ENCODE measurements at places on chromosomes 5 and 9. TPM values are rescaled to one million over a fixed set of nuclear protein-coding genes. Genes with fewer than 3 reads are reported as not detected.

DNA sequence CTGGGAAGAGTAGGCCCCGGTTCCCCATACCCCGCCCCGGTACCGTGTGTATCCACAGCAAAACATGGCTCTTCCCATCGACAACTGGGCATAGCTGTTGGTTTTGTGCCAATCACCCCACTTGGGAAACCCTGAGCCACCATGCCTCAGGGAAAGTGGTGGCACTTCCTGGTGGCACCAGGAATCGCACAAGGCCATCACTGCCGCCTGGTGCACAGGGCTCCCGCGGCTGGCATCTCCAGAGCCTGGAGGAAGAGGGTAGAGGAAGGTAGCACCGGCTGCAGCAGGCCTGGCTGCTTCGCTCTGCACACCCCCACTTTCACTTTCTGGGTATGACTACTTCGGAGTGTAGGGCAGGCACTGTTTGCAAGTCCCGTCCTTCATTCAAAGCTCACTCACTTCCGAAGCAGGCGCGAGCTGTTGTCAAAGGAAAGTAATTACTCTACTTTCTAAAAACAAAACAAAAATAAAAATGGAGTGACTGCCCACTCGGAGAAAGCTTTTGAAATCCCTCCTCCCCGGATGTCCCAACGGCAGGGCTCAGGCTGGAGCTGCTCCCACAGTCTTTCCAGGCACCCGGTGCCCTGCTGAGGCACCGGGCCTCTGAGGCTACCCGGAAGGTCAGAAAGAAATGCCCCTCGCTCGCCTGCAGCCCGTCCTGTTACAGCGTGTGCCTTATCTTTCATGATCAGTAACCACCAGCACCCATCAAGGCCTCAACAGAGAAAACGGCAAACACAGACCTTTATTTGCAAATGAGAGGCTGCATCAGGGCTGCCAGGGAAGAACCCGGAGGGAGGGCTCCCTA lies 2.0 kb downstream of the BRD3 start:
- no peak for DNase-seq

DNA sequence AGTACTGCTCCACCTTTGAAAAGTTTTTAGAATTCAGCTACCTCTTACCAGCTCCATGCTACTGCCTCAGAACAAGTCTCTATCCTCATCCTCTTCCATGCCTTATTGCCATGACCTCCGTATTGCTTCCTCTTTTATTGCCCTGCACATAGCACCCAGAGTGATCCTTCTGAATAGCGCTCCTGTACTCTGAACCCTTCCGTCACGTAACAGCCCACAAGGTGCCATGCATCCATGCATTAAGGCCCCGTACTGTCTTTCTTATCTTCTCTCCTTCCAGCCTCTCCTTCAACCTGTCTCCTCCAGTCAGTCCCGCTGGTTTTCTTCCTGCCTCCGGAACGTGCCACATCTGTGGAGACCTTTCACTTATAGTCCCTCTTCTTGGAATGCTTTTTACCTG lies 273.3 kb upstream of the SEMA6A start:
- no peak for DNase-seq

DNA sequence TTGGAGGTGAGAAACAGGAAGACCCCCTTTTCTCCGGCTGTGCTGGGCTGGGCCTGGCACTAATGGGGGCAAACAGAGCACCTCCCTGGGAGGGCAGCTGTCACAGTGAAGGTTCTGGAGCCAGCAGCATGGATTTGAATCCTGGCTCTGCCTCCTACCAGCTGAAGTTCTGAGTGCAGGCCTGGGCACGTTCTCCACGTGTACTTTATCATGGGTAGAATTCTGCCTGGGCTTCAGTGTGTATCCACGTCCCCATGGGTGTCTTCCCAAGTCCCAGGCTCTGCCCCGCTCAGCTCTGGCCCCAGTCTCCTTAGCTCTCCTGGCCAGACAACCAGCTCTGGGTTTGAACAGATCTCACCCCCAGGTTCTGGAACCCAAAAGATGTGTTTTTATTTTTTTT lies 223.2 kb downstream of the PBX3 start:
- no peak for DNase-seq

SPINK1 gene
- total RNA-seq, result 1.2 TPM

DNA sequence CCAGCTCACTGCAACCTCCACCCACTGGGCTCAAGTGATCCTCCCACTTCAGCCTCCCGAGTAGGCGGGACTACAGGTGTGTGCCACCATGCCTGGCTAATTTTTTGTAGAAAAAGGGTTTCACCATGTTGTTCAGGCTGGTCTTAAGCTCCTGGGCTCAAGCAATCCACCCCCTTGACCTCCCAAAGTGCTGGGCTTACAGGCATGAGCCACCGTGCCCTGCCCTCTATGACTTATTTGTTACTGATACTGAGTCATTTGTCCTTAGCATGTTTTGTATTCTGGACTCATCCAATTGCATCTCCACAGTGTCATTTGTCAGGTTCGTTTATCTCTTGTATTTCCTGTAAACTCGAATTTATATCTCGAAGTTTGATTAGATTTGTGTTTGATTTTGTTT lies 2.7 kb upstream of the ITK start:
- no peak for DNase-seq

- DNase-seq, result no peak
Measured at GRCh38 chr9:5639816-5640215, 10.9 kb downstream of the RIC1 start.

DNA sequence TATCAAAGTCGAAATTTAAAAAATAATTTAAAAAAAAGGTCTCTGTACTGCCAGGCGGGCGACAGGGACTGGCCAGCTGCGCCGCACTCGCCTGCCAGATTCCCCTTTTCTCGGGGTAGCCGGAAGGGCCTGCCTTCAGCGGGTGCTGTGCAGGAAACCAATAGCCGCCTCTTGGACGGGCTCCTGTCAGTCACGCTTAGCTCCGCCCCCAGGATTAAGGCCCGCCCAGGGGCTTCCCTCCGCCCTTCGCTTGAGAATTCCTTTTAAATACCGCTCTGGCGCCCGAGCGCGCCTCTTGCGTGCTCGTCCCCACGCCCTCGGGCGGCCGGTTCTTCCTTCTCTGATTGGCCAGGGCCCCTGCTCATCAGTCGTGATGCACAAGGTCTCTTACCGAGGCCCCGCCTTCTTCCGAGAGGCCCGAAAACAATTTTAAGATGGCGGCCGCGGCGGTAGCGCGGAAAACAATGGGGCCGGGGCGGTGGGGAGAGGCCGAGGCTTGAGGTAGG lies at the start of gene MAML1:
Gene MAML1, plus strand, starts transcription at position 411 of the 506 bp plus-strand sequence. CDS start 291 bp downstream, outside the sequence.
- DNase-seq, result peak; percentile 100

DNA sequence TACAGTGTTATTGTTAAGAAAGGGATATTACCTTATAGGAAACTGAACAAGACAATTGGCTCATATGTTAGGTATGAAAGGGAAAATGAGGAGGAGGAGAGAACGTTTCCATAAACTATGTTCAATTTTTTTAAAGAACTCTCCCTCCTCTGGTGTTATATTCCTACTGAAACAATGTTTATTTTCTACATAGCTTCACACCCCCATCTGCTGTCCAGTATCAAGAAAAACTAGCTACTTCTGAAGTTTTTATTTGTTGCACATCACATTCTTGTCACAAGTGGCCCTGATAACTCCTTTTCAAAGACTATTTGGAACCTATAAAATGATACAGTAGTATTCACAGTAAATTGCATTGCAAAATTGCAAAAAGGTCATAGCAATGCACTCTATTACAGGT lies 223.4 kb upstream of the FAM174A start:
- DNase-seq, result no peak

PRDM9 gene
- not detected for total RNA-seq

DNA sequence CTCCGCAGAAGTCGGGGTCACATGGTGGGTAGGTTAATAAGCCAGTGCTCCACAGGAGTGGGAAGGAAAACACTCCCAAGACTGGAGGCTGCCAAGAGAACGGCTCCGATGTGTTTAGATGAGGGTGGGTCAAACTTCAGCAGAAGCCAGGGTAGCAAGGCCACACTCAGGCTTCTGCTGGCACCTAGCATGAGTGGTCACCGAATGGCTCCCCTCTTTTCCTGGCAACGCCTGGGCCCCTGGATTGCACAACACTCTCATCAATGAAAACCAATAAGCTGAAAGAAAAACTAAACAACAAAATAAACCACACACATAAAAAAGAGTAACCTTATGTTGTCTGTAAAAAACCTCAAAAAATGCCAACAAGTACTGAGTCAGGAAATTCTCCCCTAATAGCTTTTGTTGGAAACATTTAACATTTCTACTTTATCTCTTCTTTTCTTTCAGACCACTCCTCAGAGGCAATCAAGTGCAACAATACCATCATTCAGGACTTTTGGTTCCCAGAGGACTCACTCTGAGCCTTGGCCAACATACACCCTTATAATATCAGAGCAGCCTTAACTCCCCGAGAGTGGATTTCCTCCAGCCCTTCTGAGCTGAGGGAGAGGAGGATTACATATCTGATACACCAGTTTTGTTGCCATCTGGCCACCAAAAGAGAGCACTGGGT lies 279.9 kb downstream of the ENC1 start:
- no peak for DNase-seq

GPX3 gene
- 744 TPM for total RNA-seq

DNA sequence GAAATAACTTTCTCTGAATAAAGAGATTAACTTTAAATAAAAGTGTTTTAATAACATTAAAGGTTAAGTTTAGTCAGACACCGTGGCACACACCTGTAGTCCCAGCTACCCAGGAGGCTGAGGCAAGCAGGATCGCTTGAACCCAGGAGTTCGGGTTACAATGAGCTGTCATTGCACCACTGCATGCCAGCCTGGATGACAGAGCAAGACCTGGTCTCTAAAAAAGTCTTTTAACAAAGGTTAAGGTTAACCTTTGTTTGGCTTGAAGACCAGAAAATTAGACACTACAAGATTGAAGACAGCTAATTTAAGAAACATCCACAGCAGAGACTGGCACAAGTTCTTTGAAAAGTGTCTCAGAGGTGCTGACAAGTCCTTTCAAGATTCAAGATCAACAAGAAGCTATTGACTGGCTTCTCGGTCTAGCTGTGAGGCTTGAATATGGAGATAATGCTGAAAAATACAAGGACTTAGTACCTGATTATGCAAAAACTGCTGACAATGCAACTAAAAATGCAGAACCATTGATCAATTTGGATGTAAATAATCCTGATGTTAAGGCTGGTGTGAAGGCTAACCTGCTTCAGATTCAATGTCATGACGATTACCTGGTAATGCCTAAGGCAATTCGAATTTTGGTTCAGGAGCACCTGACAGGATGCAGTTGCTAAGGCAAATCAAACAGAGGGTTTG lies 48.8 kb downstream of the FAM81B start:
- no peak for DNase-seq

SPATA6L gene
- 0.96 TPM for total RNA-seq

DNA sequence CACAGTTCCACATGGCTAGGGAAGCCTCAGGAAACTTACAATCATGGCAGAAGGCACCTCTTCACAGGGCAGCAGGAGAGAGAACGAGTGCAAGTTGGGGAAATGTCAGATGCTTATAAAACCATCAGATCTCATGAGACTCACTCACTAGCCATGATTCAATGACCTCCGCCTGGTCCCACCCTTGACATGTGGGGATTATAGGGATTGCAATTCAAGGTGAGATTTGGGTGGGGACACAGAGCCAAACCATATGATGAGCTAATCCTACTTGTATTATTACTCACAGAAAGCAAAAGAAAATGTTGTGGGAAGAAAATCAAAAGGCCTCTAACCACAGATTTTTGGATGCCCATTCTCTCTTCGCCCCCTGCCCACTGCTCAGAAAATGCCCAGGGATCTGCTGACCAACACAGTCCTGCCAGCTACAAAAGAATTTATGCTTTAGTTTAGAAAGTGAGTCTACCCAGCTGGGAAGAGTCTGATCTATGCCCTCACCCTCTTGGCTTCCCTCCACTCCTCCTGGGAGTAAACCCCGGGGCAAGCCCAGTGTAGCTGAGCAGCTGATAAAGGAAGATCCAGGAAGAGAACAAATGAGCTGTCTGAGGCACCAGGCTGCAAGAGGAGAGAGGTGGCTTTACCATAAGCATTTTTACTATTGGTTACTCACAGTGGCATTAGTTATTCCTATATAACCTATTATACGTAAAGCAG lies 53.1 kb downstream of the RNF130 start:
- no peak for DNase-seq

NOTCH1 gene
- 17.6 TPM for total RNA-seq

- no peak for DNase-seq
Measured at GRCh38 chr5:115402822-115403577, 106.5 kb upstream of the CCDC112 start.

GRCh38 chr9:16312116-16312515 lies 558.4 kb downstream of the BNC2 start:
- DNase-seq, result no peak

DNA sequence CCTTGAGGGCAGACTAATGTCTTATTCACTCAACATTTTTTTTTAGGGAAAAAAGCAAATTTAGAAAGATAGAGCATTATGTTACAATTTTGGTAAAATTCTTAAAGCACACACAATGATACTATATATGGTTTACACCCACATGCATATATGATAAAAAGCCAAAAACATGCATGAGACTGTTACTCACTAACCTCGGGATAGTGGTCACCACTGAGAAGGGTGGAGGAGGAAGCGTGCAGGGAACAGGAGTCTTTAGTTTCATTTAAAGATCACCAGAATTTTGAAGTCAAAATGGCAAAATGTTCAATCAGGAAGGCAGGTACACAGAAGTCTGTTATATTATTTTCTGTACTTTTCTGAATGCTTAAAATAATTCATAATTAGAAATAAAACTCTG lies 9.2 kb downstream of the ARL15 start:
- DNase-seq, result no peak

KLF9 gene
- 52.8 TPM for total RNA-seq

DNA sequence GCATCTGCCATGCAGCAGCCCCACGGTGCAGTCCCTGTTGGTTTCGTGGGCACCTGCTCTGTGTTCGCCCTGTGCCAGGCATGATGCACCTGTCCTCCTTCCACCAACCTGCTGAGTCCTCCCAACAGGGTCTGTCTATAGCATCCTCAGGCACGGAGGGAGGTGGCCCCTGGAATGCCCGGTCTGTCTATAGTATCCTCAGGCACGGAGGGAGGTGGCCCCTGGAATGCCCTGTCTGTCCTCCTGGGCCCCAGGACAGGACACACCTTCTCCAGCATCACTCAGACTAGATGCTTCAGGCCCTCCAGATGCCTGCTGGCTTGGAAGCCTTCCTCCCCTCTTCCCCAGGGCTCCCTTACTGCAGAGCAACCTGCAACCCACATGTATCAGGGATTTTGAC lies 9.9 kb upstream of the PHYHD1 start:
- no peak for DNase-seq

GRCh38 chr5:1709171-1709803 lies 90.3 kb downstream of the MRPL36 start:
- no peak for DNase-seq

All from left ventricle myocardium inferior (tissue), 1 donor.